AG20443 (cell line): ENCODE measurements at places on chromosomes 1 and 21.

DNA sequence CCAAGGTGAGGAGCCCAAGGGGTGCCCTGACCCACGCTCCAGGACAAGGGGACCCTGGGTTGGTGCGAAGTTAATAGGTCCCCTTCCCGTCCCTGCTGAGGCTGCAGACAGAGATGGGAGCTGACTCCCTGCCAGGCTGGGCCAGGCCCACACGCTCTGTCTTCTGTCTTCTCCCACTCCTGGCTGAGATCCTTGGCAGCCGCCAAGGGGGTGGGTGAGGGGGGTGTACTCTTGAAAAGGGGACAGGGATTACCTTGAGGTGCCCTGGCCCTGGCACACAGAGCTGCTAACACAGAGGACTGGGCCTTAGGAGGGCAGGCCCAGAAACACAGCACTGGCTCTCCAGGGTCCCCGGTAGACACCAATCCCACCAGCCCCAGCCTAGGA is 11.0 kb upstream of the CTRC start:
- DNase-seq: no peak

- DNase-seq: peak; percentile 53
These were observed 12.6 kb upstream of the ADORA3 start for GRCh38 chr1:111516005-111516535.

DNA sequence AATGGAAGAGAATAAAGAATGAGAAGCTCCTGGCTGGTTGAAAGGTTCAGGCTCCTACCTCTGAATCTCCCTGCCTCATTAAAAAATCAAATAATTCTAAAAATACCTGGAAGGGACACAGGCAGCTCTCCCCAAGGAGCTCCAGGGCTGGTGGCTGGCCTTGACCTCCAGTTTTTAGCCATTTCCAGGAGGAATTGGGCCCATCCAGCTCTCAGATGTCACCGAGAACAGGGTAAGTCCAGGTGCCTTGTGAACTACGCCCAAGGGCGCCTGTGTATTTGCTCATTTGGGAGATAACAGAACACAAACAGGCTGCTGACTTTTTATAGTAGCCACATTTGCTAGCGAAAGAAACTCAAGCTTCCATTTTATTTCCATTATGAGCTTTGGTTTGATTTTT is 321.0 kb upstream of the C1orf174 start:
- no peak for DNase-seq

DNA sequence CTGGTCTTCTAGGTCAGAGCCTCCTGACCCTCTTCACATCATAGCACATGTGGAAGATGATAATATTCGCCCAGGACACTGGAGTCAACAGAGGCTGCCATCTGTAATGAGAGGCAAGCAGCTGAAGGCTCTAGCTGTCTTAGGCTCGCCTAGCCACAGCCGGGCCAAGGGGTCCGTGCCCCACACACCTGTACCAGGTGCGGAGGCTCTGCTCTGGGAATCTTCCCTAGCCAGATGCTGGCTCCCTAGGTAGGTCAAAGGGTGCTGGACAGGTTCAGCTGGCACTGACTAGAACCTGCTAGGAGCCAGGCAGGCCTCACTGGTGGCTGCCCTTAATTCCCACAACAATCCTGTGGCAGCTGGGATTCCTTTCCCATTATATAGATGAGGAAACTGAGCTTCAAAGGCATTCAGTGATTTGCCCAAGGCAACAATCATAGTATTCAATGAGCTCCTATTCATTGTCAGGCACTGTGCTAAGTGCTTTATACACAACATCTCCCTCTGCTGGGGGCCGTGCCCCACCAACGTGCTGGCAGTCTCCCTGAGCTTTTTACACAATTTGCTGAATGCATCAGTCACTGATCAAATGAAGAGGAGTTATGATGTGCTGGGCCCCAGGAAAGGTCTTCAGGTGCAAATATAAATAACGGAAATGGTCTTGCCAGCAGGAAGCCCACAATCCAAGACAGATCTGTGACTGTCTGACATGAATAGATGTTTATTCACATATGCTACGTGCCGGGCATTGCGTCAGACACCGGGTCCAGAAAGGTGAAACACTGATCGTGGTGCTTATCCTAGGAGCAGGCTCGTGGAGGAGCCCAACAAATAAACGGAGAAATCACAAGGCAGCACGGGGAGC is 58.0 kb downstream of the DDX20 start:
- DNase-seq: no peak

DNA sequence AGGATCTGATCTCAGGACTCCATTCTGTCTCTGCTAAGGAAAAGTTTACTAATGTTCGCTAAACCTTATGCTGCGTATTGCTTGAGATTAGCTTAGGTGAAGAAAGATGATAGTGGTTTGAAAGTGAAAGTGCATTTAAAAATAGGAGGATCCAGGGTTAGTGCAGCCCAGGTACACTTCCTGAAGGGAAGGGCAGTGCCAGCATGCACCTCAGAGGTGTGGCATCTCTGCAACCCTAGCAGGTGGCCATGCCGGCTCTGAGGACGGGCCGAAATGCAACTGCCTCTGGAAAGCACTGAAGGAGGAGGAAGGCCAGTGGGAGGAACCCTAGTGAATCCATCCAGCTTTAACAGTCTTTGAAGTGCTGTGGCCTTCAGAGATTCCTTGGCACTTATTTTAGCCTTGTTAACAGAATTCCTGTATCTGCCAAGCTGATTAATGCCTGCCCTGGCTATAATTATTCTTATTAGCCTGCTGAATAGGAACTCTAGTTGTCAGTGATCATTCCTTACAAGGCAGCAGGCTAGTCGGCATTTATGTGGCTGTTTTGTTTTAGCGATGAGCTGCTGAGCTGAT is 5.5 kb downstream of the PTGFRN start:
- peak; percentile 29 for DNase-seq

GRCh38 chr1:34975338-34975737 is 9.8 kb downstream of the TMEM35B start:
- DNase-seq: peak; percentile 17

GRCh38 chr1:164922585-164922984 is 363.6 kb downstream of the PBX1 start:
- no peak for DNase-seq

DNA sequence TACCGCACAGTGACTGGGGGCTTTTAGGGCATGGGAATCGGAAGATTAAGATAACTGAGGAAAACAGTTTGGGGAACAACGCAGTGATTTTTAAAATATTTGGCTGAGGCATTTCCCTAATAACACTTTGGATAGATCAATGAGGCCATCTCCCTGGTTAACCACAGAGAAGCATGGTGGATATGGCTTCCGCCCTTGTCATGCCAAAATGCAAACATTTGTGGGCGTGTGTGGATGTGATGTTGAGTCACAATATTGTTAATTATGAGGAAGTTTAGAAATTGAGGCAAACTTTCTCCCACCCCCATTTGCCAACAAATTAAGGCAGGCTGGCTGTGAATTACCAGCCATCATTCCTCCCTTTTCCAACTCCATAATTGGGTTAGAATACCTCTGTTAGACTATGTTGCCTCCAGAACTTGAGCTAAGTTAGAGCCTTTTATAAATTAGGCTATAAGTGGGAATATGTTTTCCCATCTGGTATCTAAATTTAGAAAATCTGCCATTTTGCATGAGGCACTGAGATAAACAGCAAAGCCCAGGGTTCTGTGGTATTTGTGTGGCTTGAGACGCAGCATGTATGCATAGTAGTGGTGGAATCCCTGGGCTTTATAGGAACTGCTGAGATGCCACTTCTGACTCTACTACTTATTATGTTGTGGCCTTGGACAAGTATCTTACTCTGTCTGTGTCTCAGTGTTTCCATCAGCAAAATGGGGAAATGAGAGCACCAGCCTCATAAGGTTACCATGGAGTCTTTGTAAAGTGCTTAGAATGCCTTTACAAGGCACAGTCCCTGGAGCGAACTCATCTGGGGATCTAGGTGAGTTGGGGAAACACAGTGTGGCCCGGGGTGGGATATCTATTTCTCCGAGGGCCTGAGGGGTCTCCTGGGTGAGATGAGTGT is 154.6 kb downstream of the C1orf94 start:
- no peak for DNase-seq

DNA sequence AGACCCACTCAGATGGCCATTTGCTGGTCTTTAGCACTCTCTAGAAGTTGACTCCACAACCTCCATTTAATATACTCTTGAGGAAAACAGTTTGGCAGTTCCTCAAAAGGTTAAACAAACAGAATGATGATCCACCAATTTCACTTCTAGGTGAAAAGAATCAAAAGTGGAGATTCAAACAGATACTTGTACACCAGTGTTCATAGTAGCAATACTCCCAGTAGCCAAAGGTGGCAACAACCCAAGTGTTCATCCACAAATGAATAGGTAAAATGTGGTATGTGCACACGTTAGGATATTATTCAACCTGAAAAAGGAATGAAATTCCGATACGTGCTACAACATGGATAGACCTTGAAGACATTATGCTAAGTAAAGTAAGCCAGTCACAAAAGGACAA is 6.3 kb downstream of the PRCC start:
- DNase-seq: no peak

DNA sequence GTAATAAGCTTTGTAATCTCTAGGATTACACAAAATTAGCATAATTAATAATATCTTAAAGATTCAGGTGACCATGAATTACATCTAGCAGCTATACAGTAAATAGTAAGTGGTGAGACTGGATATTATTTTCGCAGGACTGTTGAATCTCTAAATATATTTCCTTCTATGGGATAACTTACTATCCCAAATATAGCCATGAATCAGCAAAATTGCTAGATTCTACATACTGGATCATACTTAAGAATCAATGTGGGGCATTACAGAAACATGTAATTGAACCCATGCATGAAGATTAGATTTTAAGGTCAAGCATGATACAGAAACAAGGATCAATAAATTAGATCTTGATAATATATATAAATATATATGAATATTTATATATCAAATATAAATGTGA is 1203.4 kb downstream of the BRINP3 start:
- no peak for DNase-seq

- DNase-seq: no peak
These were observed 42.4 kb upstream of the MTF2 start for GRCh38 chr1:93036672-93037071.

DNA sequence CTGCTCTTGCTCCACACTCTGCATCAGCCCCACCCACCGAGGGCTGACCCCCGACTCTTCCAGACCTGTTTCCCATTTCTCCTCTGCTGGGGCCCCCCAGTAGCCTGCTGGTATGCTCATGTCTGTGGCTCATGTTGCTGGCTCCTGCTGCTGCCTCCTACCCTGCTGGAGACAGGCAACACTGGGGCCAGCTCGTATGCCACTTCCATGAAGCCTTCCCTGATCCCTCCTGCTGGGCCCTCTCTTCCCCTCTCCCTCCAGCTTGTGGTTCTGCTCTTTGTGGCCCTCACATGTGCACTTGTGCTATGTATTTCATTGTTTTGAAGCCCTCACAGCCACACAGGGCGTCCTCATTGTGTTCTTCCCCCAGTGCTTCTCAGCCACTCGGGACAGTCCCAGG is 40.5 kb downstream of the CNN3 start:
- no peak for DNase-seq

GRCh38 chr21:37292941-37293340 is 25.8 kb upstream of the VPS26C start:
- DNase-seq: no peak

GRCh38 chr1:170044187-170044586 is 30.3 kb downstream of the KIFAP3 start:
- peak; percentile 7 for DNase-seq

GRCh38 chr21:42302076-42302650 is 13.0 kb downstream of the TFF3 start:
- no peak for DNase-seq

DNA sequence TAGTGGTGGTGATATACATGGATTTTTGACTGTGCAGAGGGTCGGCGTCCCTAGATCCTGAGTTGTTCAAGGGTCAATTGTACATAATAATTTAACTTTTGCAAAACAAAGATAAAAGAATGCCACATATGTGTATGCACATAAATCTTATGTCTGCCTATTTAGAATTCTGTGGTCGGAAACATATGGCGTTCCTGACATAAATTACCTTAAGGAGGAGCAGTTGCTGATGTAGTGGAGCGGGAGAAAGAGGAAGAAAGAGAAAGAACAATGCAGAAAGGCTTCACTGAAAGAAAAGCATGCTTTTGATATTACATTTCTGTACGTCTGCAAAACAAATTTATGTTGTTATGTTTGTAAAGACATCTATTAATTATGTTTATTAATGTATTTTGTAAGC is 40.0 kb downstream of the S1PR1 start:
- no peak for DNase-seq

- no peak for DNase-seq
These were observed 50.9 kb upstream of the CDC42BPA start for GRCh38 chr1:227369102-227369760.

GRCh38 chr1:6831366-6831765 is 46.1 kb downstream of the CAMTA1 start:
- no peak for DNase-seq

GRCh38 chr1:154784924-154785531 is 85.1 kb downstream of the KCNN3 start:
- DNase-seq: no peak

GRCh38 chr1:178643831-178644230 is 81.2 kb upstream of the RALGPS2 start:
- no peak for DNase-seq

DNA sequence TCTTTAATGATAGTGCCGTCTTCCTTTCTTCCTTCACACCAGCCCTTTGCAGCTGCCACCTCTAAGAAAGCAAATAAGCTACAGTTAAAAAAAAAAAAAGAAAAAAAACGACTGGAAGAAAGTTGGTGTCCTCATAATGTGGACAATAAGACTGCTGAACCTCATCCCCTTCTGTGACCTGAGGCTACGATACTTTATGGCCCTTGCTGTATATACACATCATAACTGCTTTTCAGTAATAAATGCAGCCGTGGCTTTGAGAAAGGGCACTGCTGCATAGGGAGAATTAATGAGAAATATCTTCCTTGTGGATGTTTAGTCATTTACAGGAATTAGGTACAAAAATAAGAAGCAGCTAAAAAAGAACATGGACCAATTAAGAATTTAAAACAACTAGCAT is 333.8 kb upstream of the ADGRL2 start:
- no peak for DNase-seq

DNA sequence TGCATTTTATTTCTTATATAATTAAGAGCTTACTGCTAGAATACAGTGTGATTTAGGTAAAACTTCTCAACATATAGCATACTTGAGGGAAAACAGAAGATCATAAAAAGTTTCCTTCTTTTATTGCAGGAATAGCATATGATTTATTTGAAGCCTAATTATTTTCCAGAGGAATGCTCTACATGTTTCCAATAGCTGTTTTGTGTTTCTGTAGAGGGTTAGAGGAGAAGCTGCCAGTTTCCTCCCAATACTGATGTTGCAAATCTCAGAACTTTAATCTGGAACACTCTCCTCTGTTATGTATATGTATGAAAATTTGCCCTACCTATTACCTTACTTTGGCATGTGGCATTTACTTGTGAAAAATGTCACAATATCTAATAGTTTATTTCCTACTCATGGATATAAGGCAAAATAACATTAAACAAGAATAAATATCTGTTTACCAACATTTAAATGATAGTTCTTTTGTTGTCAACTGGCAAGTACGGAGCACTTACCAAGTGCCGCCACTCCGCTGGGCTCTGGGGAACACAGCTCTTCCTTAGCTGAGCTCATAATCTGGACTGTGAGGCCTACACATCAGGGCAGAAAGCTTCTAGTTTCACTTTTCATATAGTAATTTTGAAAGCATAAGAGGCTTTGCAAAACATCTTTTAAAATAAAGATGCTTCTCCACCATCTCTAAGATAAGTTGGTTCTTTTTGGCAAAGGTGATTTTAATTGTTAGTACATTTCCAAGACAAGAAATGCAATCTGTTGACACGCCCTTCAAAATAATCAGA is 239.8 kb upstream of the C1orf105 start:
- peak; percentile 57 for DNase-seq

GRCh38 chr1:26284597-26285347 is 4.9 kb downstream of the SH3BGRL3 start:
- DNase-seq: peak; percentile 94
